ENCODE measurements at places on chromosomes 13 and 19. TPM values are rescaled to one million over a fixed set of nuclear protein-coding genes. Genes with fewer than 3 reads are reported as not detected.

OR10H5 gene
- not detected for total RNA-seq

RDH8 gene
- not detected for total RNA-seq

AP3D1 gene
- total RNA-seq = 130 TPM

RNASEH2B gene
- total RNA-seq = 60.5 TPM

GARRE1 gene
- total RNA-seq = 36.7 TPM

FAM216B gene
- 25.1 TPM for total RNA-seq

KL gene
- total RNA-seq = 7.0 TPM

CBLC gene
- total RNA-seq = 10.5 TPM

TBC1D17 gene
- 140 TPM for total RNA-seq

TINCR gene
- 3.5 TPM for total RNA-seq

PRSS57 gene
- total RNA-seq = not detected

SULT2B1 gene
- total RNA-seq = 19.6 TPM

FPR2 gene
- total RNA-seq = 4.2 TPM
